ENCODE measurements at places on chromosomes 3 and 15.

DNA sequence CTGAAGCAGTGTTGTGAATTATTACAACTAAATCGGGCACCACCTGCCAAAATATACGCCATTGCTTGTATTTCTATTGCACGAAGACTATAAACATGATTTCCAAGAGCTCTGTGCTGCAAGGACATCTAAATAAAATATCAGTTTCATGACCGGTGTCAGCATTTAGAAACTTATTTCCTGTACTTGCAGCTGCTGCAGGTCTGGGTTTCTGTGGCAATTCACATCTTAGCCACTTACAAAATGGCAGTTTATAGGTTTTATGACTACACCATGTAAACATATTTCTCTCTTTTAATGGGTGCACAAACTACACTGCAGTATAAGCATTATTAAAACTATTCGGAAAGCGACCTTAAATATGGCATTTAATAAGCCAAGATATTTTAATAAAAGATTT, 359.4 kb downstream of the VPS13C start:
- DNase-seq, result no peak

- DNase-seq, result no peak
Measured at GRCh38 chr15:57438166-57438565, 61.9 kb downstream of the CGNL1 start.

- no peak for DNase-seq
Measured at GRCh38 chr3:64554096-64554920, 133.5 kb downstream of the ADAMTS9 start.

GRCh38 chr15:31537770-31538592, 211.3 kb downstream of the KLF13 start:
- no peak for DNase-seq

GRCh38 chr15:50146632-50147031, 27.6 kb upstream of the ATP8B4 start:
- DNase-seq, result no peak

DNA sequence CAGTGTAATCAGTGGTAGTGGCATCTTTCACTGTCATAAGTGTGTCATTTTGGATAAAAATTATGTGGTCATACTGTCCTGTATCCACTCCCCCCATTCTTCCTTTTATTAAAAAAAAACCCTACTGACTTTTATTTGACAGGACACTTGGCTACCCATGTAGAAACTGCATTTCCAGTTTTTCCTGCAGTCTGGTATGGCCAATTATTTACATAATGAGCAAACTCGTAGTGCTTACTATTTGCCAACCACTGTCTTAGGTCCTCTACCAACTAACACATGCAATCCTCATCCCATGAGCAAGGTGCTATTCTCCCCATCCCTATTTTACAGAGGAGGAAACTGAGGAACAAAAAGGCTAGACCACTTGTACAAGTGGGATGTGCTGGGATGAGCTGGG, 129.1 kb downstream of the MECOM start:
- no peak for DNase-seq

- DNase-seq, result no peak
Measured at GRCh38 chr3:23991306-23991682, 46.2 kb downstream of the NR1D2 start.

DNA sequence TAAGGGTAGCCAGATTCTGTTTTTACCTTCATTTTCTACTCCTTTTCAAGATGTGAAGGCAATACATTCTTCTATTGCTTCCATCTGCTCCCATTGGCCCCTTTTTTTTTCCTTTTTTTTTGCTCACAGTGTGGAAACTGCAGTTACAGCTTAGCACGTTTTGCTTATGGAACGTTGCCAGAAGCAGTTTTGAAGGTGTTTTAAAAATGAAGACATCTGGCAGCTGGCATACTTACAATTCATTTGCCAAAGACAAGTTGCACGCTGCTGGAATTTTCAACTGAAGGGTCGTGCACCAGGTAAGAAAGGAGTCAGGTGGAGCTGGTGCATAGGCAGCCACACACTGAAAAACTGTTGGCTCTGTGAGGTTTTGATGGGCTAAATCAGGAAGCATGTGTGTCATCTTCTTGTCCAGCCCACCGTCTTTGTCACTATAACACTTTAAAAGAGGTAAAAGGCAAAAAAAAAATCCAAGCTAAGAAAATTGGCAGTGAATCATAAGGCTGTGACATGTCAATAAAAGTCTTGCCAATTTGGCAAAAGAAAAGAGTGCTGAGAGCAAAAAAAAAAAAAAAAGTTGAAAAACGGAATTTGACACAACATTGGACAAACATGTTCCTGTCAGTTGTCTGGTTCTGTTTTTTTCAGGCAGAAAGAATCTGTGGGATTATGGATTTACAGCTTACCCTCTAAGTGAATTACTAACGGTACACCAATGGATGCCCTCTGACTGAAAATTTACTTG, 225.4 kb upstream of the SOX2 start:
- DNase-seq, result no peak

DNA sequence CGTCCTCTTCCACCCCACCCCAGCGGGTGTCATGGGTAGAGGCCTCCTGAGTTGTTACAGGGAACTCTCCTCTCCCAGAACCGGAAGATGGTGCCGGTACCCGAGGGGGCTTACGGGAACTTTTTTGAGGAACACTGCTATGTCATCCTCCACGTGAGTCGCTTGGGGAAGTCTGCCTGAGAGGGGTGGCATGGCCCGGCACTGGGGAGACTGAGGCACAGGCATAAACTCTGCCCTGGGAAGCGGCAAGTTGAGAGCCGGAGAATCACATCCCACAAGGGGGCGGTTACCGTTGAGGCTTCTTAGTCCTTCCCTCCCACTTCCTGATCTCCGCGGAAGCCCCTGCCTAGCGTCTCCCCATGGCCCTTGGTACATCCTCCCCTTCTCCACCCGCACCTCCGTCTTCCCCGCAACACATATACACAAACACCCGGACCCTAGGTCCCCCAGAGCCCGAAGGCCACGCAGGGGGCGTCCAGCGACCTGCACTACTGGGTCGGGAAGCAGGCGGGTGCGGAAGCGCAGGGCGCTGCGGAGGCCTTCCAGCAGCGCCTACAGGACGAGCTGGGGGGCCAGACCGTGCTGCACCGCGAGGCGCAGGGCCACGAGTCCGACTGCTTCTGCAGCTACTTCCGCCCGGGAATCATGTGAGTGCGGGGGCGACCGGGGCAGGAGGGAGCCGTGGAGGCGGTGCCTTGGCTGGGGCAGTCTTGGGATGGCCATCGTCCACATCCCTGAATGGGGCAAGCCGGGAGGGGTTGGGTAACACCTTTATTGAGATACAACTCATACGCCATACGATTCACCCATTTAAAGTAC, 3.4 kb downstream of the VILL start:
- DNase-seq, result no peak

DNA sequence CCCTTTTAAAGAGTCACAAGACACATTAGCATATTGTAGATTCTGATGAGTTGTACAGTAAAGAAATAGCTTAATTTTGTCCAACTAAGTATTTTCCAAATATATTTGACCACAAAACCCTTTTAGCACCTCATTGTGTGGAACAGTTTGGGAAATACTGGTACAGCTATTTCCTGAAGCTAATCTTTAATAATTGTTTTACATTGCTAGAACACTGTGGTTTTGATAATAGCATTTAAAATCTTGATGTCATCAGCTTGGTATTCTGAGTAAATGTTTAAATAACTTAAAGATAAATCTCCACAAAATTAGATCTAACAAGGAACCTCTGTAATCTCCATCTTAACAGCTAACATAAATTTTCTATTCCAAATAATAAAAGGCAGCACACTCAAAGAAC, 140.0 kb upstream of the MLF1 start:
- DNase-seq, result no peak

- no peak for DNase-seq
Measured at GRCh38 chr3:104367000-104367399, 999.7 kb upstream of the ALCAM start.

- no peak for DNase-seq
Measured at GRCh38 chr15:59453474-59454215, 15.7 kb downstream of the FAM81A start.

- no peak for DNase-seq
Measured at GRCh38 chr15:80978685-80979329, 10.8 kb downstream of the MESD start.

GRCh38 chr3:153069598-153070510, 92.2 kb upstream of the RAP2B start:
- no peak for DNase-seq

DNA sequence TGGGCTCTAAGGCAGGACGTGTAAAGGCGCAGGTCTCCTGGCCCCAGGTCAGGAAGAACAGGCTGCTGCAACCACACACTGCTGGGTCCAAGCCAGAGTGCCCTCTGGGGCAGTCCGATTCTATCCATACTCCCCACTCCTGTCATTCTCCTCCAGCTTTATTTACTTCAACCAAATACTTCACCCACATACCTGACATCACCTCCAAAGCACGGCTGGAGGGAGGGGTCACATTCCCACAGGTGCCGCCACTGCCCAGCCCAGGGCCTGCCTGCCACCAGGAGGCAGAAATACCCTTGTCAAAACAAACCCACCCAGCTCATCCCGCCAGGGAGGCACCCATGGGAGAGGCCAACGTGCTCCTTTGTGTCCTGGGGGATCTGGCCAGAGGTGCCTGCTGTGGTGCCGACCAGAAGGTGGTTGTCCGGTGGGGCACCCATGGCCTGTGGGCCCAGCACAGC, 100.4 kb downstream of the DAPK2 start:
- peak; percentile 7 for DNase-seq

DNA sequence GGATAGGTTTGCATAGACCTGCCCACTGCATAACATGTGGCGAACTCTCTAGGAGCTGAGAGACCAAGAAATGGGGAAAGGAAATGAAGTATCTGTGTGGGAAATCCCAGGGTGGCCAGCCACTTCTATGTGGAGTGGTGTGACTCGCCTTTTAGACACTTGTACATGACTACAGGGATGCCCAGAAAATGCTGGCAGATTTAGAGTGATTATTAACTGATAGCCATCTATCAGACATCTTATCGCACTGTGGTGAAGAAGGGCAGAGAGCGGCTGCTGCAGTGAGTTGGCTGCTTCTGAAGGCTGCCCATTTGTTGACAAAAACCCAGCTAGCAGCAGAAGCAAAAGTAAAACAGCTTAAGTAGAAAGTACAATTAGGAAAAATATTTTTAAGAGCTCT, 18.1 kb upstream of the STAC start:
- DNase-seq, result no peak

- DNase-seq, result peak; percentile 47
Measured at GRCh38 chr3:41681479-41681878, 280.4 kb downstream of the ULK4 start.

DNA sequence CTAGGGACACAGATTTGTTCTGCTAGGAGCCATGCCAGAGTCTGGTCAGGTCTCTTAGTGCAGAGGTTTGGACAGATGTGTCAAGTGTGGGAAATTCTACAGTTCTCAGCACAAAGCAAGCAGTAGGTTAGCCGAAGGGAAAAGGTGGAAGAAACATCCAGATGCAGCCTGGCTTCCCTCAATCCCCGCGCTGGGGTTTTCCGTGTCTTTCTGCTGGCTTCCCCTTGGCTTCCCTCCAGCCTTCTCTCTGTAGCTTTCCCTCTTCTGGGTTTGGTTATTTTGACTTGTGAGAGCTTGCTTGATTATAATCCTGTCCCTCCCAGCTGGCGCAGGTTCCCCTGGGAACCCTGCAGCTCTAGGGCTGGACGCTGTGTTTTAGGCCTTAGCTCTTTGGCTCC, 4.1 kb downstream of the TF start:
- no peak for DNase-seq

- DNase-seq, result no peak
Measured at GRCh38 chr3:79167651-79168416, 600.0 kb downstream of the ROBO1 start.

DNA sequence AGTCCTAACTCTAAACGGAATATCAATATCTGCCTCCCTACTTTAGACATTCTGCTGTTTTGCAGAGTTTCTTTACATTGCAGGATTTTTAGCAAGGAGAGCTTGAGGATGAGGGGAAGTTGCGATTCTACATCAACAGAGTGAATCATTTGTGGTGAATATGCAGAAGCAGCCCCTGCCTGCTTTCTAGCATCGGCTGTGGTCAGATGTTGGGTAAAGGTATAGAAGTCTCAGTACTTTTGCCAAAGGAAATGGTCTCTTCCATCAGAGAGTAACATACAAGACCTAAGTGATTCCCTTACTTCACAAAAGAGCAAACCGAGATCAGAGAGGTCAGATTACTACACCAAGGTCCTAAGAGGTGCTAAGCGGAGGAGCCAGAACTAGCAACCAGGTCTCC, 15.2 kb downstream of the ST3GAL6 start:
- DNase-seq, result no peak

DNA sequence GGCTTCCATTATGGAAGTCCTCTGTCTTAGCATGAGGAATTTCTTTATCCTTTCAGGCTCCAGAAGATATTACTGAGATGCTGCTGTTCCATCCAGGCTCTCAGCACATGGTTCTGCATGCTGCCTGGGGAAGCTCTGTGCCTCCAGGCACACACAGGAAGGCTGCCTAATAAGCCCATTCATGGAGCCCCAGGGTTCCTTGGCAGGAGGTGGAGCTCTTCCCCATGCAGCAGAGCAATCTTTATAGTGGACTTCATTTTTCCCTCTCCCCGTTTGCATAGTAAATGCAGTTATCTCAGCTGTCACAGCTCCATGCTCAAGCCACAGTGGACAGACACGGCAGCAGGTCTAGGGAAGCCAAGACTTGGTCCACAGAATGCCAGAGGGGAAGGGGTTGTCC, 57.6 kb downstream of the BOC start:
- no peak for DNase-seq

- DNase-seq, result no peak
Measured at GRCh38 chr3:196514350-196514716, 813 bp downstream of the SMCO1 start.

GRCh38 chr3:14424711-14425580, 22.5 kb downstream of the SLC6A6 start:
- DNase-seq, result no peak

GRCh38 chr15:42137461-42138261, 18.8 kb downstream of the PLA2G4F start:
- peak; percentile 71 for DNase-seq

DNA sequence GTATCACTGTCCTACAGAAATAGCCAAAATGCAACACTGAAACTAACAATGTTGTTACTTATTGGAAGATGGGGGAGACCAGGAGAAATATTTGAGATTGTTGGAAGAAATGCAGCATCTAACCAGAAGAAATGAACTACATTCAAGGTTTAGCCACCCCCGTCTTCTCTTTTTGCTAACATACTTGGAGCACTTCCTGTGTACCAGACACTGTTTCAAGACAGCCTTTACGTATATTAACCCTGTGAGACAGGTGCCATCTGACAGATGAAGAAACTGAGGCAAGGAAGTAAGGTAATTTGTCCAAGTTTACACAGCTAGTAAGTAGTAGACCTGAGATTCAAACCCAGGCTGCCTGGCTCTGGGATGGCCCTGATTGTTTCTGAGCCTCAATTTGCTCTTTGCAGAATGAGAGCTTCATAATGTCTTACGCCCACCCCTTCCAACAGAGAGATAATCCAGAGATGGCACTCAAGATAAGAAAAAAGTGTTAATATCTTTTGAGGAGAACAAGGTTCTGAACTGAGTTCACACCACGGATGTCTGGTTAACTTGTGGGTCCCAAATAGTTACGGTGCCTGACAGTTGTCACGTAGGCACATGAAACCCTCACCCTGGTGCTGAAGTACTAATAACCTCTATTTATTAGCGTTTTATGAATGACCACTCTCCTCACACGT, 26.1 kb downstream of the RASGRP1 start:
- DNase-seq, result no peak

- DNase-seq, result no peak
Measured at GRCh38 chr3:43950775-43951174, 260.0 kb downstream of the ABHD5 start.

All from LoVo (cell line).